Effector CD8-positive, alpha-beta T cell (primary cell): ENCODE measurements at places on chromosomes 3 and 15.

- no peak for DNase-seq
Measured at GRCh38 chr3:139096670-139097069, 52.0 kb upstream of the PRR23C start.

GRCh38 chr3:129735638-129736037, 129.2 kb upstream of the PLXND1 start:
- DNase-seq: no peak

DNA sequence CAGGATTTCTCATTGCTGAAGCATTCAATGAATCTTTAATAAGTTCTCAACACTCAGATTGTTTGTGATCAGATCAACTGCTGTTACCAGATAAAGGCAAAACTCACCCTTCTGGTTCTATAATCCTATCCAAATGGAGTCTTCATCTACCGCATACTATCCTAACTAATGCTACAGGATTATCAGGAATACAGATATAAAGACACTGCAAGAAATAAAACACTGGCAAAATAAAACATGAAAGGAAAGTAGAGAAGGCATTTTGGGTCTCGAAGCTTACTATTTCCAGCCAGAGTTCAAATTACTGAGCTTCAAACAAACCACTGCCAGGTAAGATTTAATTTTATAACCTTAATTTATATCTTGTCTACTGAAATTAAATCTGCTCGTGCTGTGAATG, 524 bp downstream of the CHRM5 start:
- DNase-seq: no peak

- no peak for DNase-seq
Measured at GRCh38 chr3:102480139-102480538, 45.3 kb downstream of the ZPLD1 start.

- DNase-seq: no peak
Measured at GRCh38 chr3:58251631-58252035, 14.0 kb downstream of the ABHD6 start.

DNA sequence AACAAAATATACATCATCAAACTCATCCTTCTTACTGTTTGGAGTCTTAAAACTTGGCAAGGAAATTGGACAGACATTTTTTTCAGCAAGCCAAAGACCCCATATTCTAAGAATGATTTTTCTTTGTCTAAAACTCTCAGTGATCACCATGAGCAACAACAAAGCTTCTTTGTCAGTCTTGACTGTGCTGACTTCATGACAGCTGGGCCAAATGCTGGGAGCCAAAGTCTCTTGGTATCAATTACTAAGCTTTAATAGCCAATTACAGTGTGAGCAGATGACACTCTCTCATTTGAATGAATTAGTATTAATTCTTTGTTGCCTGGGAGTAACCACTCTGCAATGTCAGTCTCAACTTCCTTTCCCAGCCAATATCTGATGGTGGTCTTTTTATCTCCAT, 48.1 kb upstream of the GK5 start:
- DNase-seq: no peak

GRCh38 chr15:72782274-72783003, 1.1 kb downstream of the ADPGK start:
- DNase-seq: no peak

DNA sequence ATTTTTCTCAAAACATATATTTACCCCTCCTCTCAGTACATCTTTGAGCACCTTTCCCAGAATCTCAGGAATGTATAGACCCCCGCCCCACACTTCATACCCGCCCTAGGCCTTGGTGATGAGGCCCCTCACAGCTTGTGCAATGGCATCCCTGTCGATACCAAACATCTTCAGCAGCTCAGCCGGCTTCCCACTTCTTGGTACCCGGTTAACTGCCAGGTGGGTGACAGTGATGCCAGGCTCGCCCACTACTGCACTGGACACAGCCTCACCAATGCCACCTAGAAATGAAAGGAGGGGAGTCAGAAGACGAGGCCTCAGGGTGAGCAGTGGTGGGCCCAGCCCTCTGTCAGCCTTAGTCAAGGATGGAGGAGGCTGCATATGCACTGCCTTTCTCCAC, 30.2 kb downstream of the TKT start:
- no peak for DNase-seq

DNA sequence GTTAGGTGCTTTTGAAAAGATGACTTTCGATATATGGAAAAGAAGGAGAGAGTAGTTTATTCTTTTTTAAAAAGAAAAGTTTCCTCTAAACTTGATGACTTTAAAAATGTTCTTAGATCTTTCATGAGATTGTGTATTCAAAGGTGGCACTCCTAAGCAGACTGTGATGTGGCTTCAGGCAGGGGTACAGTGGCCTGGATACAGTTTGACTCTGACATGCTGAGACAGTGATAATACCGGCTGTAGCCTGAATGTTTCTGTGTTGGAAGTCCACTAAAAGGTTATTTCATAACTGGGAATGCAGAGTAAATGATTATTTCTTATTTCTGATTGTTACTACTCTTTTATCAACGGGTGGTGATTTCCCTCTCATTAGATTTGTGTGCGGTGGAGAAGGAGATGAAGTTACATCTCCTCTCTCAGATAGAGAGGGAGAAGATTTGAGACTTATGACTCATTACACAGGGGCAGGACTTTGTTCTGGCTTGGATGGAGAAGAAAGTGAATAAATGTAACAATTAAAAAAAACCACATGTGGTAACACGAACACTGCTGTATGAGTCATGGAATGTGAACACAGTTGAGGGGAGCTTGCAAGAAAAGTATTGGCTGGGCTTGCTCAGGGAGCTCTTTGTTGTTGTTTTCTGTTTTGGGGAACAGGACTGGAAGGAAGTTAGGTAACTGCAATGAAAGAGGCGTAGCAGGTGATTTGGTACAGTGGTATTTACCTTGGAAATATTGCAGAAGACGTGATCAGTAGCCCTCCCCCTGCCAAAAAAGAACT, 21.6 kb downstream of the SPTSSB start:
- DNase-seq: no peak

- no peak for DNase-seq
Measured at GRCh38 chr3:191366675-191367074, 36.3 kb upstream of the UTS2B start.

DNA sequence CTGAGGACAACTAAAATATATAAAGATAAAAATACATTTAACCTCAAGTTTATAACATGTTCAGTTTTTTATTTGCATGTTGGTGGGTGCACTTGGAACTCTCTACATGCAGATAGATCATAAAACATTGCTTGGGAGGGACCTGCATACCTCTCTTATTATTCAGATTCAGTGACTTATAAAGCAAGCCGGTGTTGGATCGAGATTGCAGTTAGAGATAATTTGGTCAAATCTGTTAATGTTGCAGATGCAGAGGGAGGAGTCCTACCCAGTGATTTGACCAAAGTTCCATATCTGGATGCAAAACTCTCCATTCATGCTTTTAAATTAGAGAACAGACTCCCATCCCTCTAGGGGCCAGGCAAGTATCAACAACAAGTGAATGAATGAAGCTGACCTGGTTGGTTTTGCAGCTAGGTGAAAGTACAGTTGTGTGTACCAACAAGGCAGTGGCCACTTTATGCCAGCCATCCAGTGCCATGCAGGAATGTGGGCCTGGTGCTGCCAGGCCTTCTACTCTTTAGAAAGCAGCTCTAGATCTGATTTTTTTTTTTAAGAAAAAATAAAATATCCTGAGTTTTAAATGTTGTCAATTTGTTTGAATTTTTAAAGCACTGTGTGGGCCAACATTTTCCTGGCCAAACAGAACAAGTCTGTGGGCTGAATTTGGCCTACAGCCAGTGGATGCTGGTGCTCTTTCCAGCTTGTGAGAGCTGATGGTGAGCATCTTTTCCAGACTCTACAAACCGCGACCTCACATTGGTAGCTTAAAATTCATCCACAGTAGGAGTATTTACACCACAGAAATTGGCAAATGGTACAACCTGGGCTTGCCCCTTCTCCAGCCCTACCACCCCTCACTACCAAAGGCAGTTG, 12.3 kb downstream of the CDIN1 start:
- DNase-seq: no peak

GRCh38 chr3:72282918-72283317, 498.0 kb upstream of the PROK2 start:
- DNase-seq: no peak

- no peak for DNase-seq
Measured at GRCh38 chr3:115862099-115862498, 238.8 kb downstream of the GAP43 start.

GRCh38 chr3:40766396-40766795, 241.6 kb downstream of the ZNF621 start:
- DNase-seq: no peak

DNA sequence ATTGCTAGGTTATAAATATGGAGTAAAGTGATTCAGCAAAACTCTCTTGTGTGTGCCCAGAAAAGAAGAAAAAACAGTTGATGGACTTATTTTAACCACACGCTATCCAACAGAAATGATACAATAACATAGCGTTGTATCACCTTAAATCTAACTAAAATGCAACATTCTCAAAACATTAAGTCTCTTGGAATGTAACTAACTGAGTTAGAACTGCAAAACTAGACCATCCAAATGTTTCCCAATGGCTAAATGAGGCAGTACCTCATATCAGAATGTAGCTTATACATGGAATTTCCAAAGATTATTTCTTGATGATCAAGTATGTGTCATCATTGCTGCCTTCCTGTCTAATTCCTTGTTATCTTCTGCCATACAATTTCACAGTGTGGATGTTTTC, 187.9 kb downstream of the CNTN3 start:
- no peak for DNase-seq

DNA sequence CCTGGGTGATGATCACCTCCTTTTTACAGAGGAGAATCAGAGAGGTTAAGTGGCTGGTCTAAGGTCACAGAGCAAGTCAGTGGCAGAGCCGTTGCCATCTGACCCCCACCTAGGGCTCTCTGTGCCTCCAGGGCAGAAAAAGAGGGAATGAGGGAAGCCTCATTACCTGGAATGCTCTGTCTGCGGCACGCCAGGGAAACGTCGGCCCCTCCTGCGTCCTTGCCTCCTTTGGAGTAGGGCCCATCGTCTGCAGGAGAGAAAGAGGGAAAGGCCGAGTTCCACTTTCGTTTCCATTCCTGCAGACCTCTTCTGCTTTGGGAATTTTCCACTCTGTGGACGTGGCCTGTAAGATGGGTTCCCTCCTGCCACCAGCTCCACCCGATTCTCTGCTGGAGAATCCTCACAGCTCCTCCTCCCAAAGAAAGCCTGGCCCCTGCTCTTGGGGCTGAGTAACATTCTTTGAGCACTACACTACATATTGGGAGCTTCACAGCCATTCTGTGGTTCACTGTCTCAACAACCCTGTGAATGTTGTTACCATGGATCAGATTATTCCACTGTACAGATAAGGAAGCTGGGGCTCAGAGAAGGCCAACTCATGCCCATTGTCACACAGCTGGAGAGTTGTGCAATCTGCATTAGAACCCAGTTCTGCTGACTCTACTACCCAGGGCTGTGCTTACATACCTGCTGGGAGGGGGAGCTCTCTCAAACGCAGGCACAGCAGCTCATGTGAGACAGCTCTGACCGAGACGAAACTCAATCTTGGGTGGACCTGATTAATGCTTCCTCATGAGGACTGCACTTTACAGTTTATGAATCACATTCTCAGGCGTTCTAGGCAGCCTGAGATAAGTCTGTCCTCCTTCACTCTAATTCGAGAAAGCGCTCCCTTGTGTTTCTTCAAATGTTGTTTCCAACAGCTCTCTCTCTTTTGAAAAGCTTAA, 14.2 kb downstream of the GRIP2 start:
- no peak for DNase-seq

- no peak for DNase-seq
Measured at GRCh38 chr3:186882881-186883685, 40.6 kb downstream of the ADIPOQ start.

DNA sequence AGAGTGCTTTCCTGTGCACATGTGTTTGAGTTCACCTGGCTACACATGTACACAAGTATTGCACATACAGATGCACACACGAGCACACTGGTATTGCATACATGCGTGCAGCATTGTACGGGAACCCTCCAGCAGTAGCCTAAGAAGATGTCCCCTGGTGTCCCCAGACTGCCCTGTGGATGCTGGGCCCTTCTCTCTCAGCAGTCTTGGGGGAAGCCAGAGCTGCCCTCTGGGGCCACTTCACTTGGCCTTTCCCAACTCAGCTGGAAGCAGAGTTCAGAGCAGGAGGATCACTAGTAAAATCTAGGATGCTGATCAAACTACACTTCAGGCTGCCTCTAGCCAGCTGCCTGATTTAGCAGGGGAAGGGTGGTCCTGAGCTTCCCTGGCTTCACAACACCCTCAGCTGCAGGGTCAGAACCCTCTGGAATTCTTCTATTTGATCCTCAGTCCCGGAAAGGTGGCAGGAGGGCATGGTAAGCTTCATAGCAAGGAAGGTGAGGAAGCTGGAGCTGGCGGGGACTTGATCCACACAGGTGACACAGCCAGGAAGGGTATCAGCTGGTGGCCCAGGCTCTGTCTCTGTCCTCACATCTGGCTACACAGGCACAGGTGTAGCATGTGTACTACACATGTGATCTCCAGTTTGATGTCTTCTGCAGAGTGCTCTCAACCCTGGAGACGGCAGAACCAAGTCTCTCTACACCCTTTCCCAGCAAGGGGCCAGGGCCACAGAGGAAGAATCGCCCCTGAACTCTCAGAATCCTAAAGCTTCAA, 36.5 kb downstream of the KLF15 start:
- DNase-seq: no peak

DNA sequence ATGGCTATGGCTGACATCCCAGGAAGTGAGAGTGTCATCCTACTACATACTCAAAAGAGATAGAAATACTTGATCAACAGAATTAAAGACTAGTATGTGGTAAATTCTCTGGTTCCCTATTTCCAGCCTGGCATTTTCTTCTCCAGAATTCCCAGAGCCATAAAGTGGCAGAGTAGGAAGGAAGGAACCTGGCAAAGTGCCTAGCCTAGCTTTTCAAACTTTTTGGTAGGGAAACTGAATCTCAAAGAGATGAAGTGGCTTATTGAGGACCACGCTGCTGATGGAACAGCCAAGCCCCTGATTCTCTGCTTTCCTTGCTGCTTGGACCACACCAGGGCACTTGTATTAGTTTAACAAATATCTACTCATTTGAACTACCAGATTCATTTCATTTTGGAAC, 312.4 kb upstream of the RORA start:
- no peak for DNase-seq

- DNase-seq: no peak
Measured at GRCh38 chr15:77228828-77229227, 157.9 kb upstream of the TSPAN3 start.

- DNase-seq: no peak
Measured at GRCh38 chr15:80404761-80405553, 775 bp downstream of the ARNT2 start.

- no peak for DNase-seq
Measured at GRCh38 chr3:58628823-58629562, 37.6 kb downstream of the FAM3D start.

- DNase-seq: no peak
Measured at GRCh38 chr3:72756900-72757299, 91.3 kb downstream of the SHQ1 start.
